SK-N-DZ (cell line): ENCODE measurements at places on chromosomes 16 and 17.

DNA sequence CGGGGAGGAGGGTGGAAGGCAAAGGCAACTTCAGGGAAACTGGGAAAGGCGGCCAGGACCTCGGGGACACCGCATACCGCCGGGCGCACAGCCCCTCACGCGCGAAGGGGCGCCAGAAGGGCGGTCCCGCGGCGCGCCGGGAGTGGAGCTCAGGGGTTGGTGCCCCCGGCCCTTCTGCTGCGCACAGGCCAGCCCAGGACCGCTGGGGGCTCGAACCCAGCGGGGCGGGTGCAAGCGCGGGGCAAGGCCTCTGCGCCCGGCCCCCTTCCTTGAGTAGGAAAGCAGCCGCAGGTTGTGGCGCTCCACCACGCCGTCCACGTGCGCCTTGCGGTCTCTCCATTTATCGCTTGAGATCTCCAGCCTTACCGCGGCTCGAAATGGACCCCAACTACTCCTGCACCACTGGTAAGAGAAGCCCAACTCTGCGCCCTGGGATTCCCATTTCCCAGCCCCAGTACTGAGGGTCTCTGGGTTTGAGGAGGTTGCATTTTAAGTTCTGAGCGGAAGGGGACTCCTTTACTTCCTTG lies 3.0 kb upstream of the MT1A start:
- no peak for DNase-seq

DNA sequence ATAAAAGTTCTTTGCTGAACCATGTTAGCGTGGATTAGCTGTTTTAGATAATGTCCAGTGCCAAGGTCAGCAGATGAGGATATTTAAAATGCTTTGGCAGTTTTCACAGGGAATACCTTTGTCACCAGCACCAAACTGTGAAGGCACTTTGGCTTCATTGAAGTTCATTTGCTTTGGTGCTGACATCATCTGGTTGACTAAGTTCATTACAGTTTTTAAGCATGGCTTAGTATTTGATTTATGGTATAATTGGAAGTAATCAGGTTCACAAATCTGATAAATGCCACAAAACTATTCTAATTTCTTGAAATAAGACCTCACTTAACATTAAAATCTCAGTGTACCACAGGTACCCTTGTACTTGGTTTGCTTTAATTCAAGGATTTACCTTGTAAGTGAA lies 4.3 kb downstream of the GID4 start:
- DNase-seq: no peak

DNA sequence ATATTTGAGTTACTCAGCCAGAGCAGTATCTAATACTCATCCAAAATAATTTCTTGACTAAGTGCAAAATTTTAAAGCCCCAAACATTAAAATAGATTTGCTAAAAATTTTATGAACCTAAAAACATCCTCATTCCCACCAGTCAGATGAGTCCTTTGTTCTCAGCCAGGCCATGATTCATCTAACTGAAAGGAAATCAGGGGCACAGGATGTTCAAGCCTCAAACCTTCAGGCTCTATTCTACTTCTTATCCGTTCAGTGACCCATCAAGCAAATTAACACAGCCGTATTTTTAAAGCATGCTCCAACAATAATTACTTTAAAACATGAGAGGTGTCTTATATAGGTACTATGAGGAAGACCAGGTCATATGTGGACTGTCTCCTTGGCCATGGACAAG lies 176.5 kb upstream of the MON1B start:
- no peak for DNase-seq

GRCh38 chr16:53780051-53780450 lies 76.1 kb downstream of the FTO start:
- DNase-seq: no peak

GRCh38 chr17:34542700-34543336 lies 36.6 kb upstream of the TMEM132E start:
- DNase-seq: no peak
